WTC11 (cell line): ENCODE measurements at places on chromosomes 13 and 19. TPM values are rescaled to one million over a fixed set of nuclear protein-coding genes. Genes with fewer than 3 reads are reported as not detected.

Gene GRK1
- 0.11 to 0.21 TPM (median 0.17 TPM) in 3 replicates for total RNA-seq

DNA sequence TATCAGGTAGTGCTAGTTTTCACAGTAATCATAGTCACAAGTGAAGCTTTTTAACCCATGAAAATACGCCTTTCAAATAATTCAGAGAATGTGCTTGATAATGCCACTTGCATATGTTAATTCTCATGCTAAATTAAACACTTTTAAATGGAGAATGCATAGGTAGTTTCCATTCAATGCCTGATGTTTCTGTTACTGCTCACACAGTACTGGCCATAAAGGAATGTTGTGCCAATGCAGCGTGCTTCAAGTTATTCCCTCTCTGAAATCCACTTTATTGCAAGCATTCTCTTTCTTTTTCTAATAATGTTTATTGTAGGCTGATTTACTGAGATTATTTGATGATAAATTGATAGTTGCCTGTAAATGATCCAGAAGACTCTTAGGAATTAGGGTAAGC lies 513.0 kb upstream of the KLF12 start:
- no peak for DNase-seq

Gene ANGPTL8
- total RNA-seq = 0.30 TPM in 1 of 3 replicates, not detected in the others

DNA sequence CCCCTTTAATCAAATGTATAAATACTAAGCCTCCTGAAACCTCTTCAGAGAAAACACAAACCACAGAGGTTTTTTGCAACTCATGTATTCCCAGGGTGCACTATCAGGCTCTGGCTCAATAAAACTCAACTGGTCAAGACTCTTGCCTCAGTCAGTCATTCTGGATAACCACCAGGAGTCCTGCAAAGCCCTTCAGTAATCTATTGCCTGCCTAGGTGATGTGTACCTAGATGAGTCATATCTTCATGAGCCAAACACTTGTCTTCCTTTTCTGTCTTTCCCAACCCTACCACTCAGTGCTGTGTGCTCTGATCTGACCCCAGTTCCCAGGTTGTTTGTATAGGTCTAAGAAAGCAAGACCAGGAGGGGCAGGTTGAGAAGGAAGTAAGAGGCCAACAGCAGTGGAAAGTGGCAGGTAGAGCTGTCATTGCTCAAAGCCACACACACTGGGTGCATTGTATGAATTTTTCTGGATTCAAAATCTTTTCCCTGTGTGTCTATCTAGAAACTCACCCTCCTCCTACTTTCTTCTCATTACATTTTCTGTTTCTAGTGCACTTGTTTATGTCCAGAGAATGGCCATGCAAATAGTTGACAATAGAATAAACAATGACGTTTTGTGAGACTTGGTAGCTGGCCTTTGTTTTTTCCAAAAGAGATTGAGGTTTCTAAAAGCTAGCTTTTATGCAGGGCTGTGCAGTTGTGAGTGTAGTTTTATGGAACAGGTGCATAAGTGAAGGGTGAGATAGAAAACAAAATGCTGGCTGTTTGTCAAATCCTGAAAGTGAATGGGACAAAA lies 48.1 kb downstream of the PSG1 start:
- DNase-seq = no peak

GRCh38 chr13:89897681-89898080 lies 1449.8 kb upstream of the MIR17HG start:
- no peak for DNase-seq

Gene ENOX1
- total RNA-seq = 0.09 to 0.26 TPM (median 0.16 TPM) in 3 replicates

GRCh38 chr13:56953965-56954364 lies 186.8 kb upstream of the PRR20A start:
- no peak for DNase-seq

DNA sequence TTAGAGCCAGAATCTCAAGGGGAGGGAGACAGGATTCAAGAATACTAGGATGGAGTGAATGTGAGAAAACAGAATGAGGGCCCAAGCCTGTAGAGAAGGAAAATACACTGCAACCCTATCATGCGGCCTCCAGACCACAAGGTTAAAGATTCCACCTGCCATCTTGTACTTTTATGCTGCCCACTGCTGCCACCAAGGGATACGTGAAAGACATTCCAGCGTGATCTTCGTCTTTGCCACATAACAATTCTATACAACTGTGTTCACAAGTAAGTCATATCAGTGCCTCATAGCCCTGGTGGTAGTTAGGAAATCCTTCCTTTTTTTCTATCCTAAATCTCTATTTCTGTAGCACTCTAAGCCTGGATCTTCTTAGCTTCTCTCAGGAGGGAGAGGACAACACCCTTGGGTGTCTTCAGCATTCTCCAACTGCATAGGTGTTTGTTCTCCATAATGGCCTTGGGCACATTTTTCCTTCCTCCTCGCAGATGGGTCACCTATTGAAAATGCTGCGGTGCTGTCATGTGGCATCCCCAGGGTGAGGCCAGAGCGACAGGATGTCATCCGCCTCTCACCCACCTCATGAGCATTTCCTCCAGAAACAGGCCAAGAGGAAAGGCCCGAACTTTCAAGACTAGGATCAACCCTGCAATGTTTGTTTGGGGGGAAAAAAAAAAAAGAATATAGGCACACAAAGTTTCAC lies 13.6 kb downstream of the TPT1 start:
- DNase-seq = no peak

GRCh38 chr19:16890461-16891184 lies 1.8 kb downstream of the F2RL3 start:
- DNase-seq = no peak

- no peak for DNase-seq
These were observed 350.9 kb downstream of the SPRY2 start for GRCh38 chr13:79990048-79990447.

DNA sequence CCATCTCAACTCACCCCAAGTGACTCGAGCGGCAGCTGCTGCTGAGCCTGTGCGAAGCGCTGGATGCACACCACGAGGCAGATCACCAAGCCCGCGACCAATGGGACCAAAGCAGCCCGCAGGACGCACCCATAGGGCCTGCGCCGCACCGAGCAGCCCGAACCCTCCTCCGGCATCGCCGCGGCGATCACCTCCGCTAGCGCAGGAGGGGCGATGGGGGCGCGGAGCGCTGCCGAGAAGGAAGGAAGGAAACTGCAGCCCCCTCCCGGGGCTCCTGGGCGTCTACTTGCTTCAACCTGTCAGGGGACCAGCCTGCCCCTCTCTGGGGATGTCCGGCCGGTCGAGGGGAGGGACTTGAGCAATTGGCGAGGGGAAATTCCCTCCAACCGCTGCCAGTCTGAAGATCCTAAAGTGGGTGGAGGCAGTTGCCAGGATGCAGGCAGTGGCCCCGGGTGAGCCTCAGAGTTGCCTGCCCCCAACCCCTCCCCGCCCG lies at the start of gene CD70:
Gene CD70 (minus strand): TSS at position 324 of the 493 bp plus-strand sequence. CDS start 148 bp downstream, at position 176.
- peak; percentile 65 for DNase-seq

DNA sequence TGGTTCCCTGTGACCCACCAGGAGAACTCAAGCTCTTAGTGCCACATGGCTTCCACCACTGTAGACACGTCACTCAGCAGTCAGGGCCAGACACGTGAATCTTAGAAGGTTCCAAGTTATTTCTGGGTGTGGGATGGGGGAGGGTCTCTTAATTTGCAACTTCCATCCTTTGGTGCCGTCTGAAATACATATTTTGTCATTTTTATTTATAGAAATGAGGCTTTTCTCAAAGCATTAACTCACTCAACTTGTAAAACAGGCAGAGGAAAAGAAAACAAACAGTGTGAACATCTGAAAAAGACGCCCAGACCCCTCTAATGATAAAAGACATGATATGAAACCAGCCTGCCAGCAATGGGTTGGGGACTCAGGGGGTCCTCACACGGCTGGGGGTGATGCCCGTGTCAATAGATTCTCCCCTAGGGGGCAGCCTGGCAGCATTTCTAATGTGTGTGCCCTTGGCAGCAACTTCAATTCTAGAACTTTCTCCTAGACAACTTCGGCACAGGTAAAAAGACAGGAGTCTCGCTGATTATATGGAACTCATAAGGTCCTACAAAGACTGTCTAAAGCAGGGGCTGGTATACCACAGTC lies 15.4 kb downstream of the PIP5K1C start:
- DNase-seq = no peak

Gene TNNI3
- 15.0 to 36.7 TPM (median 34.0 TPM) in 3 replicates for total RNA-seq

Gene SCN1B
- 4.4 to 8.0 TPM (median 4.8 TPM) in 3 replicates for total RNA-seq

Gene TMEM59L
- 14.8 to 30.0 TPM (median 27.3 TPM) in 3 replicates for total RNA-seq

Gene RHPN2
- 21.1 to 26.5 TPM (median 25.8 TPM) in 3 replicates for total RNA-seq

GRCh38 chr19:34733746-34734536 lies at the start of gene ZNF181:
TSS of gene ZNF181 (plus strand) at chr19:34734243. CDS start at chr19:34735038, 795 bp downstream.
- DNase-seq = peak; percentile 88

DNA sequence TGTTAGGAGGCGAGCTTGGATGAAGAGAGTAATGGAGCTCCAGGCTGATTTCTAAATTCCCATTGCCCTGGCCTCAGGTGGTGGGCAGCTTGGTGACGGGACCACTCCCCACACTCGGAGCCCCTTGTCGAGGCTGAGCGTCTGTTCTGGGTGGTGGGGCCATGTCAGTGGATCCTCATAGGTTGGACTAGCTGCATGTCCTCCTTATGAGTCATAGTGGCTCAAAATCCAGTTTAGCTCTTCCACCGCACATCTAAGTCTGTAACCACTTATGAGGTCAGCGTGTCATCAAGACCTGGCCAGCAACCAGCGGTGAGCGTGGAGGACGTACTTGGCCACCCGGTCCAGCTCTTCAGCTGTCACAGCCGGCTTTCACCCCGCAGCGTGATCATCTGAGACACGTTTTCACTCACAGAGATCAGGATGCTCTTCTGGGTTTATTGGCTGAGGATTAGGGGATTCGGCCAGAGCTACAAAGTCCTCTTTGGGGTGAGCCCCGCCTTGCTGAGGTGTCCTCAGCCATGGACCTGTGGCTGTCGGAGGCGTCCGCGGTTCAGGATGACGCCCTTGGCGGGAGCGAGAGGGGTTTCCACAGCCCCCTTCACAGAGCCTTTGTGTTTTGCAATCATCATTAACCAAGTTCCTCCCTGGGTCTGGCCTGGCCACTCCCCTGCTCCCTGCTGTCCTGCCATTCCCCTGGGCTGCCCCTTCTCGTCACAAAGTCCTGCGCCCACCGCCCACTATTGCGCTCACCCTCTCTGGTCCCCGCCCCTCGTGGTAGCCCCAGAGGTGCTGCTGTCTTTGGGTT lies 41.9 kb downstream of the ADPRHL1 start:
- no peak for DNase-seq

- DNase-seq = no peak
These were observed 8.4 kb downstream of the MKNK2 start for GRCh38 chr19:2042485-2043250.

DNA sequence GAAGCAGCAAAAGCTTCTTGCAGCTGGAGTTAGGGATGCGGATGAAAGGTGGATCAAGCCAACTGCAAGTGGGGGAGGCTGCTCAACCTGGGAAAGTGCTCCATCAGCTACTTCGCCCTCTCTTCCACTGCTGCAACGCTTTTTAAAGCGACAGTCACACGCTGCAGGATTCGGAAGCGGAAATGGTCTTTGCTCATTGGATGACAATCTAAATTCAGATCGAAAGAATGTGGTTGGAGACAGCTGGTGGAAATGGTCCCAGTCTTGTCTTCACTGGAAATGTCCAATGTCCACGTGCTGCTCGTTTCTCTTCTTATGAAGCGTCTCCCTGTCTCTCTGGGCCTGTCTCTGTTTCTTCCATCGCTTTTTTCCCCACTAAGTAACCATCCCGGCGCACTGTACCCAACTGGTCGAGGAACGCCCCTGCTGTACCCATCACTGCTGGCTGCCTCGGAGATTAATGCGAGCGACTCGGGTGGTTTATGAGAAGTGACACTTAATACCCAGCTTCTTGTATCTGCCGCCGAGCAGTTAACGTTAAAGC lies 2.1 kb upstream of the FGF9 start:
- peak; percentile 20 for DNase-seq

- no peak for DNase-seq
These were observed 4.4 kb downstream of the FTL start for GRCh38 chr19:48969276-48970138.

Gene ADAMTSL5
- 0.55 to 1.9 TPM (median 1.5 TPM) in 3 replicates for total RNA-seq

DNA sequence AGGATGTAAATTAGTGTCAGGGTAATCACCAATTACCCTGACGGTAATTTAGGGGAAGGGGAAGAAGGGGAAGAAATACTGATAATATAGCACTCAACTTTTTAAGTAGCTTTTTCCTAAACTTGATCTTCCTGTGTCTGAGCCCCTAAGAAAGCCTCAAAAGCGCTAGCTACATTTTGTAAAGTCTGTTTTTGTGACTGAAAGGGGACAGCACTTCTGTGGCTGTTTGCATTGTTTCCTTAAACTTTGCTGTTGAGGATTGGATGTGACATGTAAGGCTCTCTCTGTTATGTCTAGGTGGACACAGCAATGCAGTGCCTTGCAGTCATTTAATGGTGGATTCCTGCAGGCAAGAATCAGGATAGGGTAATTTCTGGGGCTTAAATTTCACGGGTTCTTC lies 42.8 kb downstream of the SPATA13 start:
- no peak for DNase-seq

Gene ZNF701
- 34.6 to 40.3 TPM (median 35.0 TPM) in 3 replicates for total RNA-seq

DNA sequence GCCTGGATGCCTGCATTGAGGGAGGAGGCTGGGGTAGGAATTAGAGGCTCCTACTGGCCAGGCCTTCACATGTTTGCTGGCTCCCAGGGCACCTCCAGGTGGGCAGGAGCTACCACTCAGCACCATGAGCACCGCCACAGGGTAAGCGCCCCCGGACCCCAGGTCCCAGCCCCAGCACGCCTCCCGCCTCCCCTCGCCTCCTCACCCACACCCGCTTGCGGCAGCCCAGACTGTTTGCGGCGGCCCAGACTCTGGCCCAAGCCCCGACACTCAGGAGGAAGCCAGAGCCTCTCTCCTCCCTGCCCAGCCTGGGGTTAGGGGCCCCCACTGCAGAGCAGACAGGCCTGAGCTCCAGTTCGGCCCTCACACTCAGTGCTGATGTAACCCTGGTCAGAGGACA lies 652 bp downstream of the EPS8L1 start:
- DNase-seq = peak; percentile 30

DNA sequence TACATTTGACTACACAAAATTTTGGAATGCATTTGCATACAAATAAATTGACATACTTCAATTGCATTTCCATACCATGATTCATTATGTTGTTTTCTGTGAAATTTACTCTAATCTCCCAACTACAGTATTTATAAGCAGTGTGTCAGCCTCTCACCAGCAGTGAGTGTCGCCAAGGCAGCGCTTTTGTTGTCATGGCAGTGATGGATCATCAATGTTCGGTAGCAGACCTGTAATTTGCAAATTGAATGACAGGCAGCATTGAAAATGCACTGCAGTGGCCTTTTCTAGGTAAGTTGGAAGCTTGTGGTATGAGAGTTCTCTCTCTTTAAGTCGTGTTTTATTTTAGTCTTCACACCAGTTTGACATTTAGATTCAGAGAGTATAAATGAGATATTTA lies 534.1 kb downstream of the PCDH17 start:
- DNase-seq = no peak

GRCh38 chr13:21637296-21637695 lies 33.3 kb upstream of the MICU2 start:
- DNase-seq = no peak

DNA sequence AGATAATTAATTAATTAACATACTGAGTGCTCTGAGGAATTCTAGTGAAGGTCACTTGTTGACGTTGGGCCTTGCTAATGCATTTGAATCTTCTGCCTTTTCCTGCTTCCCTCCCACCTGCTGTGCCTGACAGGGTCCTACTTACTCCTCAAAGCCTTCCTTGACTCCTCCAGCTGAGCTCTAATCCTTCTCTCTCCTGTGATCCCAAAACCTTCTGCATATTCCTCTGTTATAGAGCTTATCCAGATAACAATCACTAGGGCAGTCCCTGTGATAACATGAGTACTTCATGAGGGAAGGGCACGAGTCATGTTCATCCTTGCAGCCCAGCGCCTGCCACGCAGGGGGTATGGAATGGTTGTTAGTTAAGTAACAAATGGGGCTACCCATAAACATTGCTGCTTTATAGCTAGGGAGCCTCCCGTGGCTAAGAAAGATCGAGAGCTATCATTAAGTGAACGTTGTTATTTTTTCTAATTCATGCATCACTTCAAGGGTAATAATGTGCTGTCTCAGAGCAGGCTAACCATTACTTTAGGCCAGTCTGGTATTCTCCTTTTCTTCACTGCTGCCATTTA lies 19.1 kb upstream of the SPATA13 start:
- no peak for DNase-seq

Gene CCDC194
- total RNA-seq = 0.37 to 0.87 TPM (median 0.76 TPM) in 3 replicates
